NCI-H187 (cell line): ENCODE measurements at places on chromosomes 16 and 17.

GRCh38 chr17:17484451-17484899 is 7.7 kb downstream of the MED9 start:
- no peak for DNase-seq

DNA sequence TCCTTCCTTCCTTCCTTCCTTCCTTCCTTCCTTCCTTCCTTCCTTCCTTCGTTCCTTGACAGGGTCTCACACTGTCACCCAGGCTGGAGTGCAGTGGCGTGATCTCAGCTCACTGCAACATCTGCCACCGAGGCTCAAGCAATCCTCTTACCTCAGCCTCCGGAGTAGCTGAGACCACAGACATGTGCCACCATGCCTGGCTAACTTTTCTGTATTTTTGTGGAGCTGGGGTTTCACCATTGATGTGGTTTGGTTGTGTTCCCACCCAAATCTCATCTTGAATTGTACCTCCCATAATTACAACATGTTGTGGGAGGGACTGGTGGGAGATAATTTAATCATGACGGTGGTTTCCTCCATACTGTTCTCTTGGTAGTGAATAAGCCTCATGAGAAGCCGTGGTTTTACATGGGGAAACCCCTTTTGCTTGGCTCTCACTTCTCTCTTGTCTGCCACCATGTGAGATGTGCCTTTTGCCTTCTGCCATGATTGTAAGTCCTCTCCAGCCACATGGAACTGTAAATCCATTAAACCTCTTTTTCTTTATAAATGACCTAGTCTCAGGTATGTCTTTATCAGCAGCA is 90.3 kb upstream of the MPHOSPH6 start:
- DNase-seq = no peak

- DNase-seq = no peak
Measured at GRCh38 chr17:74924250-74924948, at the start of gene OTOP2. TSS of gene OTOP2 (plus strand) at chr17:74924273. CDS start at chr17:74924633, 360 bp downstream.

GRCh38 chr17:82003411-82004381 is 19.0 kb downstream of the CENPX start:
- no peak for DNase-seq

- no peak for DNase-seq
Measured at GRCh38 chr16:70803319-70803718, 2.4 kb upstream of the VAC14 start.

DNA sequence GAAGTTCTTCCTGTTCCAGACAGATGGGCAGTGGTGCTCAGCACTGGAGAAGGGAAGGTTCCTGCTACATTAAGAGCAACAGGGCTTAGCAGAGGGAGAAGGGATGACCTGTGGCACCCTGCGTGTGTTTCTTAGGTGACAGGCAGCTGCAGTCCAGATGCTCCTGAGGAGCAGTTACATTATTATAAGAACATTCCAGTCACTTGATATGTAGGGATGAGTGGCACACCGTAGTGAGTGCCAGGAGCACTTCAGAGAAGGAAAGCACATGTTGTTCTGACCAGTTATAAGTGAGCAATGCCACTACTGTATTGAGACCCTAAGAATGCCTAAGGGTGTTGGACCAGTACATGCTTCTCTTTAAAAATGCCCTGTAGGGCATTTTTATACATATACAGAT is 39.9 kb upstream of the MRC2 start:
- no peak for DNase-seq

- no peak for DNase-seq
Measured at GRCh38 chr16:81481207-81481821, 36.7 kb downstream of the CMIP start.

DNA sequence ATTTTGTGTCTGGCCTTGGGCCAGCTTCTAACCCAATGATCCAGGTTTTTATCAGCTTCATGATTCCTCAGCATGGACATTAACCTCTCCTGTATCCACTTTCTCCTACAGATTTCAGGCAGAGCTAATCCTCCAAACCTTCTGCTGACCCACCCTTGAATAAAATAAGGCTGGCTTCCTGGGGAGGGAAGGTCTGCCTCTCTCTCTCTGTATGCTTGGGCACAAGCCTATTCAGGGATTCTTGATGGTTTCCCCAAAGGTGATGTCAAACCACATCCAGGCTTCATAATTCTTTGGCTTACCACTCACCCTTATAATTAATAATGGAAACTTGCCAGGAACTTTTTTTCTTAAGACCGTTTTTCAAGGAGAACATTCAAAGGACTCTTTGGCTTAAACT is 240.1 kb downstream of the UTP18 start:
- no peak for DNase-seq

- DNase-seq = no peak
Measured at GRCh38 chr17:3859940-3860339, 13.9 kb upstream of the NCBP3 start.

GRCh38 chr16:77531752-77532151 is 96.9 kb upstream of the ADAMTS18 start:
- DNase-seq = no peak

GRCh38 chr17:16444258-16444886 is 29.0 kb downstream of the TRPV2 start:
- no peak for DNase-seq

- DNase-seq = no peak
Measured at GRCh38 chr17:78268191-78268874, 36.9 kb downstream of the TMEM235 start.

DNA sequence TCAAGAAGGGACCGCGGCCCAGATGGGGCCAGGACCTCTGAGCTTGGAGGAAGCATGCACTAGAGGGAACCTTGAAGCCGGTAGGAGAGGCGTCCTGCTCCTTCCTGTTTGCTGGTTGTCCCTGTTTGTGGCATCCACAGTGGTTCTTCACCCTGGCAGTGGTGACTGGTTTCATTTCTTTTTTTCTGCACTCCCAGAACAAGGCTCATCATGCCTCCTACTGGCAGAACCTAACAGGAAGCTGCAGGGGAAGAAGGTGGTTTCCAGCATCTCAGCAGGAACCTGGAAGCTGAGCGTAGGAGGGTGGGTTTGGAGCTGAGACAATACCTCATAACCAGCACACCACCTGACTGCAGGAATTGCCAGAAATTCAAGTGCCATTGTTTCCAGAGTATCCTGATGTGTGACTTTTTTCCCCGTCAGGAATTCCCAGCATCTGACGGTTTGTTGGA is 5.8 kb downstream of the TMEM231 start:
- DNase-seq = no peak

- no peak for DNase-seq
Measured at GRCh38 chr17:19546289-19547065, 12.8 kb downstream of the SLC47A1 start.

DNA sequence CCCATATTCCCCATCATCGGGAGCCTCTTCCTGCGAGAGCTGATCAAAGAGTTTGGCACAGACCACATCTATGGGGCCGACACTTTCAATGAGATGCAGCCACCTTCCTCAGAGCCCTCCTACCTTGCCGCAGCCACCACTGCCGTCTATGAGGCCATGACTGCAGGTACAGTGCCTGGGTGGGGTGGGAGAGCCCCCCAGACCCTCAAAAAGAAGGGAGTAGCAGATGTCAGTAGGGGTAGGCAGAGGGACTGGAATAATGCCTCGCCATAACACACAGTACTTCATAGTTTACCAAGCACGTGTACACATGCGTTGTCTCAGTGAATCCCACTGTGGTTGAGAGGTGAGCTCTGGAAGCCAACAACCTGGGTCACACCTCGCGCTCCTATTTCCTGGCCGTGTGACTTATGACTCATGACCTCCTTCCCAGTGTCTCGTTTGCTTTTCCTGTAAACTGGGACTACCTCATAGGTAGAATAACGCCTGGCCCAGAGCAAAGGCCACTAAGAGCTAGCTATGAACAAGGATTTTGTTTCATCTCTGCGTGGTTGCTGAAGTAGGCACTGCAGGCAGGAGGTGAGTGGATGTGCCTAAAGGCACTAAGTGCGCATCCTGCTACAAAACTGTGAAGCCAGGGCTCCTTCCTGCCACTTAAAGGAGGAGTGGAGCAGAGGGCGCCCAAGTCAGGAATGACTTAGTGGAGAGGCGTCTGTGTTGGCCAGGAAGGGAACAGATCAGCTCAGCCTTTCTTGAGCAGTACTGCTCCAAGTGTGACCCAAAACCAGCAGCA is 5.2 kb downstream of the NAGLU start:
- DNase-seq = no peak

- no peak for DNase-seq
Measured at GRCh38 chr16:68749432-68749831, 12.3 kb downstream of the CDH1 start.

- DNase-seq = no peak
Measured at GRCh38 chr16:85238233-85238647, 126.0 kb upstream of the CIBAR2 start.

- no peak for DNase-seq
Measured at GRCh38 chr17:4960279-4960922, 7.2 kb downstream of the SPAG7 start.

- no peak for DNase-seq
Measured at GRCh38 chr16:74563828-74564263, 43.1 kb downstream of the GLG1 start.

DNA sequence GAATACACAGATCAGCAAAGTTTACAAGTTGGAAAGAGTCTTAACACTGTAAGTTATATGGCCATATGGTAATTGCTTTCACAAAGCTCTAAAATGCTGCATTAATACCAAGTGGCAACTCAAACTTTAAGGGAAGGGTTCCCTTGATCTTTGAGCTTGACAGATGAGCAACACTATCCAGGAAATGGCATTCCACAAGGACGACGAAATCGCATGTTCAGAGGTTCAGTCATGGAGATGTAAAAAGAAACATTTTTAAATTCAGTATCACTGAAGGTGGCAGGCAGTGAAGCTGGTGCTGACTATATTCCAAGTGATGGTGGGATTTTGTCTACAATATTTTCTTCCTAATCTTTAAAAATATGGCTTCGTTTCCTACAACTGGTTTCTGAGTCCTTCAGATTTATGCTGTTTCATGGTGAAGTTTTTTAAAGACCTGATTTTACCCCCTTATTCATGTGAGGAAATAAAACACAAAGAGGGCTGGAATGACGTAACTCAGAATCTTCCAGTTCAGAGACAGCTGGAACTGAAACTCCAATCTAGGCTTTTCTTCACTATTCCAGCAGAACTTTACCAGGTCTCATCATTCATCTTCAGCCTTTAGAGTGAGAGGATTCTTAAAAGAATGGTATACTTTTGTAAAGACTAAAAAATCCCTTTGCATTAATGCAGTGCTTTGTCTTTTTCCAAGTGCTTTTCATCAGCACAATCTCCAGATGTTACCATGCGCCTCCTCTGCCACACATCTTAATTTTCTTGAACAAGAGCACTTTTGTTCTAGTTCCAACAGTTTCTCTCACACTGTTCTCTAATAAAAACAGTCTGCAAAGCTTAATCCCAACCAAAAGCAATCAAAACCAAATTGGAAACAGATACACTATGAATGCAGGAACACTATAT is 20.2 kb downstream of the CHCT1 start:
- DNase-seq = no peak

DNA sequence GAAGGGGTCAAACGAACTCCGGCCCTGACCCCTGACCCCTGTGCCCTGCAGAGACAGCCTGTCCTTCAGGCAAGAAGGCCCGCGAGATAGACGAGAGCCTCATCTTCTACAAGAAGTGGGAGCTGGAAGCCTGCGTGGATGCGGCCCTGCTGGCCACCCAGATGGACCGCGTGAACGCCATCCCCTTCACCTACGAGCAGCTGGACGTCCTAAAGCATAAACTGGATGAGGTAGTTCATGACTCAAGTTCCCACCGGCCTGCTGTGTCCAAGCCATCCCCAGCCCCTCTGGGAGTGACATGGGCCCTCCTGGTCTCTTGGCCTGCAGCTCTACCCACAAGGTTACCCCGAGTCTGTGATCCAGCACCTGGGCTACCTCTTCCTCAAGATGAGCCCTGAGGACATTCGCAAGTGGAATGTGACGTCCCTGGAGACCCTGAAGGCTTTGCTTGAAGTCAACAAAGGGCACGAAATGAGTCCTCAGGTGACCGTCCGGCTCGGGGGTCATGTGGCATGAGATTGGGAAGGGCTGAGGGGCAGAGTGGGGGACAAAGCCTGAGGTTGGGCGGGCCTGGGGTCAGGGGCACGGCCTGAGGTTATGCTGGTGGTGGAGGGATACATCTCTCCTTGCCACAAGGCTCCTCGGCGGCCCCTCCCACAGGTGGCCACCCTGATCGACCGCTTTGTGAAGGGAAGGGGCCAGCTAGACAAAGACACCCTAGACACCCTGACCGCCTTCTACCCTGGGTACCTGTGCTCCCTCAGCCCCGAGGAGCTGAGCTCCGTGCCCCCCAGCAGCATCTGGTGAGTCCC is 5.7 kb downstream of the MSLN start:
- DNase-seq = no peak

DNA sequence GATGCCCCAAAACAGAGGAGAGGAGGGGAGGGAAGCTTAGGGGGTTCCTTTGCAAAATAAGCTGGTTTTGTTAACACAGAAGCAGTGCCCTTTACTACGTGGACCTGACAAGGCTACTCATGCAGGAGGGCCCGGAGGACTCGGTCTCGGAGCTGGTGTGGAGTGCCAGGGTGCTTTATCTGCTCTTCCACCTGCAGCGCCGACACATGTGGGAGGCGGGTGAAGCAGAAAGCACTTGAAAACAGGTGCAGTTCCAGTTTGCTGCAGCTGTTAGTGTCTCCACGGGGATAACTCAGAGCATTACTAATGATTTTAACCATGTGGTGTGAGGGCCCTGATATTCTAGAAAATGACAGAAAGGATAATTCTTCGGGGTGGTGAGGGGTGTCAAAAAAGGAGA is 35.0 kb upstream of the MNT start:
- DNase-seq = peak; percentile 94

- DNase-seq = no peak
Measured at GRCh38 chr16:87963400-87963799, 12.2 kb downstream of the BANP start.

- no peak for DNase-seq
Measured at GRCh38 chr17:63949576-63950250, 17.6 kb upstream of the CD79B start.

DNA sequence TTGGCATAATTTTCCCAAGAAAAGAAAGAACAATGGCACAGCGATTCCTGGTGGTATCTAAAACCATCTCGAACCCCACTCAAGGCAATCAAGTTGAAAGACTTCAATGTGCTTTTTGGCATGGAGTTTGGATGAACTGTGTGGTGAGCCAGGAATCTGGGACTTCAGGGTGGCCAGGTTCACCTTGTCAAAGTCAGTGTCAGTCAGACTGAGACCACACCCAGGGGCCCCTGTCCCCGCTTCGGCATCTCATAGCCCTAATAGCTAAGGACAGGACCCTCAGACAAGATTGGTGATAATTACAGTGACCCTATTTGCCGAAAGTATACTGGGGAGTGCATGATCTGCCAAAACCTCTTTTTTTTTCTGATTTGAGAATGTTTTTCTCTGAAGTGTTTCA is 25.8 kb downstream of the WFDC1 start:
- DNase-seq = no peak

GRCh38 chr16:76222087-76222486 is 55.1 kb upstream of the CNTNAP4 start:
- no peak for DNase-seq

- no peak for DNase-seq
Measured at GRCh38 chr16:48537275-48537674, 72.7 kb downstream of the N4BP1 start.

DNA sequence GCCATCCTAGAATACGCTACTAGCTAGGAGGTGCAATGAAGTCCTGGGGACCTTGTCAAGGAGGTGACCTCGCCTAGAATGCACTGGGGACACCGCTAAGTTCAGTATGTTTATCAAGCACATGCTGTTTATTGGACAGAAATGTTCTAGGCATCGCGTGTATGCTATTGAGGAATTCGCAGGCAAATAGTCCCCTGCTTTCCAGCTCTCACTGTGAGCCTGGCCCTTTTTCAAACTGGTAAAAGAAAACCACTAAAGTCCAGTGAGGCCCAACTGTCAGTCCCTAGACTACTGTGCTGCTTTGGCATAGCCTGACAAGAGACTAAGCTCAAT is 1.2 kb upstream of the FAM222B start:
- DNase-seq = no peak

GRCh38 chr16:8869212-8869987 is 594 bp upstream of the CARHSP1 start:
- peak; percentile 69 for DNase-seq
